ENCODE measurements at places on chromosomes 11 and 22. TPM values are rescaled to one million over a fixed set of nuclear protein-coding genes. Genes with fewer than 3 reads are reported as not detected.
A peak's percentile ranks its signal among the peaks of the same experiment; 100 is the strongest.

DNA sequence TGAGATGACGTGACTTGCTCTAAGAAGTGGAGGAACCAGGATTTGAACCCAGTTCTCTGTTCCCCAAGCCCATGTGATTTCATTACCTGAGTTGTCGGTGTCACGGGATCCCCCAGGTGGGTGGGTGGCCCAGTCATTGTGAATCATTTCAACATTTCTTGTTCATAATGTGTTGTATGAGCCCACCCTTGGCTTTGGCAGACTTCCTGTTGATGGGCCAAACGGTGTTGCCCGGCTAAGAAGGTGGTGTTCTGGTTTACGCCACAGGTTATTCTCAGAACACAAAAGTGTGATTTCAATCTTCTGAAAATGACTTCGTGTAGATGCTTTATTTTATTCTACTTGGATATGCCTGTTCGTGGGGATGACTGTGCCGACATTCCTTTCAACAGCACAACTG, 21.6 kb upstream of the ST14 start:
- no peak for DNase-seq

GRCh38 chr11:60347084-60347797, 20.2 kb downstream of the MS4A6E start:
- DNase-seq = no peak

DNA sequence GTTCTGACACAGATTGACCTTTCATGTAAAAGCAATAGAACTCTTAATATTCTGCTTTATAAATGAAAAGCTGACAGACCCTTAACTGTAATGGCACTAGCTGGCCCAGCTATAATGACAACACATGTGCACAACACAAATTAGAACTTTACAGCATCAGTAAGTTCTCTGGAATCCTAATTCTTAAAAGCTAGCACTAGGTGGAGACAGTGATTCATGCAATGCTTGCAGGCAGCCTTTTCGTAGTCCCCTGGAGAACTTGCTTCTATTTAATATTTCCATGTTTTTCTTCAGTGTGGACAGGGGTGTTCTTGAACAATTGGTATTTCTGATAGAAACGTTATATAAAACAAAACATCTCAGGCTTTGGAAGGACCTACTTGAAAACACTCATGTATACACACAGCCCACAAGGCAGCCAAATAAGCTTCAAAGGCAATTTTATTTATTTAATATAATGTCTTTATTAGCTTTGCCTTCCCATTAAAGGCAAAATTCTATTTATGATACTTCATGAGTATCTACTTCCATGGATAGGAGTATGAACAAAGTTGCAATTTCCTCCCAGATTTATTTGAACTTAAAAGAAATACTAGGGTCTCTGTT, 374.3 kb upstream of the MPPED2 start:
- peak; percentile 88 for DNase-seq

DNA sequence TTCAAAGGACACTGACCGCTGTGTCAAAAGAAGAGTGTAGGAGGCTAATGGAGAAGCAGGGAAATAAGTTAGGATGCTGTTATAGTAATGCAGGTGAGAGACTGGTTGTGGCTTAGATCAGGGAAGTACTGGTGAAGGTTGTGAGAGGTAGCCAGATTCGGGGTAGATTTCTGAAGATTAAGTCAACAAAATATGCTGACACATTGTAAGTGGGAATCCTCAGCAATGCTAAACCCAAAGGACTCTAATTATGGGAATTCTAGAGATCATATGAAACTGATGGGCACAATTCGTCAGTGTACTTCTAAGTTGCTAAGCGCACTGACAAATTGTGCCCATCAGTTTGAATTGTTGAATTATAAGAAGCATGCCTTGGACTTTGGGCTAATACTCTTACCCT, 10.0 kb downstream of the ZNF143 start:
- DNase-seq = no peak

GRCh38 chr11:122276221-122276620, 160.2 kb upstream of the BLID start:
- no peak for DNase-seq

- no peak for DNase-seq
Observed at GRCh38 chr11:34540870-34541269, 27.3 kb upstream of the ELF5 start.

TMPRSS6 gene
- total RNA-seq = 0.57 TPM

GRCh38 chr11:61176446-61176845, 15.2 kb upstream of the VPS37C start:
- no peak for DNase-seq

GRCh38 chr22:31604137-31604705, 57.8 kb downstream of the PISD start:
- no peak for DNase-seq
